ENCODE measurements at places on chromosomes 12 and 14.

GRCh38 chr14:75373616-75374015 is 54.2 kb upstream of the JDP2 start:
- DNase-seq, result no peak

- DNase-seq, result no peak
These were observed 21.2 kb downstream of the TRIM9 start for GRCh38 chr14:51073731-51074130.

DNA sequence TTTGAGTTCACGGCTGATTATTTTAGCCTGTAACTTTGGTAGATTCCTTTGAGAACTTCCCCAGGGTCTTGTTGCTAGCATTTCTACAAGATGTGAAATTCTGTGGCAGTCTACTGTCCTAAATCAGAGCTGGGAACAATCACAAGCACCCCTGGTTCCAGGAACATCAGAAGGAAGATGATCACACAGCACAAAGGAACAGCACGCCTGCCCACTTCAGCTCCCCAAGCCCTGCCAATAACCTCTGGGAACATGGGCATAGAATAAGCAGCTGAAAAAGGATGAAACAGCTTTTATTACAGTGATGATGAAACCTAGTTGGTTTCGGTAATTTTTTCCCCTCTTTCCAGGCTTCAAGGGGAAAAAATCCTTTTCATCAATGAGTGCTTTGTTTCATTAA is 12.3 kb downstream of the GPR19 start:
- no peak for DNase-seq

GRCh38 chr12:105256011-105256410 is 20.0 kb upstream of the APPL2 start:
- no peak for DNase-seq

DNA sequence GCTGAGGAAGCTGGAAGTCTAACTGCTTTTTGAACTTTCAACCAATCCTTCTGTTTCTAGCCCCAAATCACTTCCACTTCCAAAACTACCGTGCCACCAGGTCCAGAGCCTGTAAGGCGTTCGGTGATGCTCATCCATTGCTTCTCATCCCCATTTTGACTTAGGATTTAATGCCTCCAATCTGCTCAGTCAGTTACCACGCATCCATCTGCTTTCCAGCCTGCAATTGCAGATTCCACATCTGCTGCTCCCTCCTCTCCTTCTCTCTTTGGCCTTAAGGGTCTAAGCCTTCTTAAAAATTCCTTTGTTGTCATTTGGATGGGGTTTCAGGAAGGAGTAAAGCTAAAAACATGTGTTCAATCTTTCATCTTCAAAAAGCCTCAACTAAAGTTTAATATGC is 74.7 kb downstream of the TUNAR start:
- DNase-seq, result no peak

All from stimulated activated CD8-positive, alpha-beta memory T cell treated with anti-CD3 and anti-CD28 coated beads, Interleukin-4, amount 100 ng/mL, for 4 hours (primary cell).